Suppressor macrophage treated with lipopolysaccharide for 1 hour (primary cell): ENCODE measurements at places on chromosomes 5 and 9.

- DNase-seq: no peak
Observed at GRCh38 chr5:93189707-93190120, 391.3 kb downstream of the NR2F1-AS1 start.

- DNase-seq: no peak
Observed at GRCh38 chr5:119926301-119926700, 296.9 kb downstream of the FAM170A start.

DNA sequence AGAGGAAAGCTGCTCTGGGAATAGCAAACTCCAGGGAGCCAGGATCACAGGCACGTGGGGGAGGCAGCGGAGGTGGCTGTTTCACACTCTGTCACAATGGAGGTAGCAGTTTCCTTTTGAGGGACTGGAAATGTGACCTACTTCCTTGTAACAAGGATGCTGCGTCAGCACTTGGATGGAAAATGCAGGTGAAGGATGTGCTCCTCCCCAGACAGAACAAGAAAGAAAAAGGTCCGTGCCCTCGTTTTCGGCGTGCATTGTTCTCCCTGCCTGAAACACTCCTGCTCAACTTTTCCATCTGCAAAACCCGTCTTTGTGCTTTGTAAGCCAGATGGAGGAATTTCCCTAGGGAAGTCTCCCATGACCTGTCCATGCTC, 55.1 kb upstream of the SH3PXD2B start:
- DNase-seq: no peak

- DNase-seq: peak; percentile 17
Observed at GRCh38 chr9:70049672-70050271, 6.1 kb downstream of the MAMDC2 start.

DNA sequence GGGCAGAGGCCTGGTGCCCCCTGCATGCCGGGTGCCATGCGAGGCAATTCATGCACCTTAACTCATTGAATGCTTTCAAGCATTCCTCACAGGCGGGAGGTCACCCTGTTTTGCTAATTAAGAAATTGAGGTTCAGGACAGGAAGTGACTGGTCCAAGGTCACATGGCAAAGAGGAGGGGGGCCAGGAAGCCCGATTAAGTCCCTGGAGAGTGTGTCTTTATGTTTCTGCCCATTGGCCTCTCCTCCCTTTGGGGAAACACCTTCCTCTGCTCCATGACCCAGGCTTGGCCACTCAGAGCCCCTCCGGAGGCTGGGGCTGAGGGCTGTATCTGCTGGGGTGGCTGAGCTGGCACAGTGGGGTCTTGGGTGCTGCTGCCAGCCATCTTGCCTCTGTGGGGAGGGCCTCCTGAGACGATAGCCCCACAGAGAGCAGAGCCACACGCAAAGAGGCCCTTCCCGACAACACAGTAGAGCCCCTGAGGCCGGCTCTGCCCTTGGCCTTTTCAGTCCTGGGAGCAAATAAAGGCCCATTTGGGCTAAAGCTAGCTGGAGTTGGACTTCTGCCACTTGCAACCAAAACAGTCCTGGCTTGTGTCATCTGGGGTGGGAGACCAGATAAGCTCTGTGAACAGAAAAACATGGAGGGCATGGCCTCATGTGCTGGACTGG, 90.8 kb upstream of the NEURL1B start:
- DNase-seq: peak; percentile 8

- no peak for DNase-seq
Observed at GRCh38 chr5:37754976-37755375, 84.9 kb downstream of the GDNF start.

GRCh38 chr9:106883626-106884190, 20.7 kb downstream of the ZNF462 start:
- DNase-seq: no peak

- DNase-seq: peak; percentile 97
Observed at GRCh38 chr9:133792721-133793470, 54.7 kb upstream of the SARDH start.

- DNase-seq: no peak
Observed at GRCh38 chr9:31185831-31186230, 1198.6 kb upstream of the ACO1 start.

DNA sequence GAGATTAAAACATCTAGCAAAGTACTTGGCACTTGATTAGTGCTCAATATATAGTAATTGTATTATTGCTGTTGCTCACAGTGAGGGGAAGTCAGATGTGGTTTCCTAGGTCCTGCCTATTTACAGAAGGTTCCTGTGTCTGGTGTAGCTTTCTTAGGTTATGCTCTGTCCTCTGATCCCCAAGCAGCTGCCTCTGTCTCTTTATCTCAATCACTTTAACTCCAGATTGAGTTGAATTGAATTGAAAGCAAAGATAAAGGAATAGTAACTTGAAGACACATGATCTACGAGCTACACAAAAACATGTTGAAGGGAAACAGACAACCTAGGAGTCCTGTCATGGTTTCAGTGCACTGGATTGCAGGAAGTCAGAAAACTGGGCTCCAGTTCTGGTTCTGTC, 113.9 kb upstream of the ADAMTSL1 start:
- no peak for DNase-seq
